Left colon (tissue), 2 donors: ENCODE measurements at places on chromosomes 2 and 18. TPM values are rescaled to one million over a fixed set of nuclear protein-coding genes. Genes with fewer than 3 reads are reported as not detected.

The SLC9A4 gene
- 0.34 TPM for total RNA-seq

The HJURP gene
- 1.7 TPM for total RNA-seq

The TDRD15 gene
- total RNA-seq, result not detected

The SERPINB11 gene
- not detected for total RNA-seq

The IL1RL2 gene
- total RNA-seq, result 1.2 TPM

The FIGN gene
- total RNA-seq, result 1.5 TPM

The HOXD3 gene
- total RNA-seq, result 3.8 TPM

The SULT1C2 gene
- total RNA-seq, result 3.7 TPM

The MC5R gene
- total RNA-seq, result not detected

The SPP2 gene
- not detected for total RNA-seq

The NR4A2 gene
- total RNA-seq, result 3.4 TPM

The CHRNG gene
- not detected for total RNA-seq

The SULT1C4 gene
- total RNA-seq, result 1.2 TPM

The GLI2 gene
- total RNA-seq, result 4.0 TPM

The RND3 gene
- total RNA-seq, result 41.8 TPM

The FOXI3 gene
- not detected for total RNA-seq

The PRKAG3 gene
- total RNA-seq, result not detected

The FNDC4 gene
- total RNA-seq, result 1.4 TPM

The C2orf15 gene
- total RNA-seq, result 3.5 TPM

The CTAGE1 gene
- total RNA-seq, result not detected

The MPPE1 gene
- 61.0 TPM for total RNA-seq

The PROC gene
- total RNA-seq, result 2.9 TPM

The HOXD9 gene
- 1.4 TPM for total RNA-seq
